ENCODE measurements at places on chromosomes 3 and 15. TPM values are rescaled to one million over a fixed set of nuclear protein-coding genes. Genes with fewer than 3 reads are reported as not detected.
A peak's percentile ranks its signal among the peaks of the same experiment; 100 is the strongest.

GRCh38 chr3:83122774-83123350 lies 1361.4 kb upstream of the GBE1 start:
- H3K4me3 ChIP-seq = no peak overlapping the region
- H3K27me3 ChIP-seq = no peaks in the 10 kb centered on the region
- no peak overlapping the region for H3K27ac ChIP-seq
- no peak for DNase-seq
- H3K4me1 ChIP-seq = no peaks in the 10 kb centered on the region

The VGLL3 gene
- total RNA-seq = 11.9 TPM

GRCh38 chr3:187264911-187265310 lies 26.6 kb downstream of the MASP1 start:
- H3K27ac ChIP-seq = peak overlapping the region; percentile 40
- no peaks in the 10 kb centered on the region for H3K27me3 ChIP-seq
- DNase-seq = no peak
- no peaks in the 10 kb centered on the region for H3K36me3 ChIP-seq
- H3K4me3 ChIP-seq = no peak overlapping the region

GRCh38 chr3:52721002-52721729 lies 15.3 kb downstream of the SPCS1 start:
- peaks cover 35% of the 10 kb centered on the region for H3K36me3 ChIP-seq
- no peak for DNase-seq
- no peaks in the 10 kb centered on the region for H3K4me1 ChIP-seq

The CLRN1 gene
- not detected for total RNA-seq

DNA sequence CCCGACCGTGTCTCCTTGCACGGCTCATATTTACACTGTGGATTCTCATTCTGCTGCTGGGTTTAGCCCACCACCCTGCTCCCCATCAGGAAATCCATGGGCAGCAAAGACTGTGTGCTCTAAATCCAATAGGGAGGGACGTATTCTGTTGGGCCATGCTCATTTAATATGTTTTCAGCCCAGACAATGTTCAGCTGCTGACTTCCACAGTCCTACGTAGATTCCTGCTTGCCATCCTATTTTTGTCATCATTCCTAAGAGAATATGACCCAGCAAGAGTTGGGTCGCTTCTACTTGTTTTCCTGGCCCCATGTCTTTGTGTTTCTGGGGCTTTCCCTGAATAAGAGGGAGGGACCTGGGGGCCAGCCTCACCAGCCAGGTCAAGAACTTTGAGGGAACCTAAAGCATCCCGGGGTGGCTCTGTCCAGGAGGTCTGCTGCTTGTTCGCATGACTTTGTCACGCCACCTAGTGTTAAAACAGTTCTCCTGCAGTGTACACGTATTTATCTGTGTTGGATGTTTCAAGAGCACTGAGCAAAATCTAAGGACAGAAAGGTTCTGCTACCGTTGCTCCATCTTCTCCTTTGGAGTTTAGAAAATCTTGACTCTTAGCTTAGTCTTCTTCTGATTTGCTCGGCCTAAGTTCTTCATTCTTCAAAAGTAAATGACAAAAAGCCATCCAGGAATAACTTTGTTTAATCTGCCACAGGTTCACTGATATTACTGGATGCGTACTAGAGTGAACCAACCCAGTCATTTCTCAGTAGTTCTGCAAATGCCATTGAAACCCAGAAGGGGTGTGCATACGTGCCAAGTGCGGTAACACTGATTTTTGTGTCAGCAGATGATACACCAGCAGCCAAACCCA lies 79.8 kb upstream of the NR2E3 start:
- no peaks in the 10 kb centered on the region for H3K27me3 ChIP-seq
- H3K27ac ChIP-seq = no peak overlapping the region
- DNase-seq = no peak
- H3K4me1 ChIP-seq = peaks cover 22% of the 10 kb centered on the region

DNA sequence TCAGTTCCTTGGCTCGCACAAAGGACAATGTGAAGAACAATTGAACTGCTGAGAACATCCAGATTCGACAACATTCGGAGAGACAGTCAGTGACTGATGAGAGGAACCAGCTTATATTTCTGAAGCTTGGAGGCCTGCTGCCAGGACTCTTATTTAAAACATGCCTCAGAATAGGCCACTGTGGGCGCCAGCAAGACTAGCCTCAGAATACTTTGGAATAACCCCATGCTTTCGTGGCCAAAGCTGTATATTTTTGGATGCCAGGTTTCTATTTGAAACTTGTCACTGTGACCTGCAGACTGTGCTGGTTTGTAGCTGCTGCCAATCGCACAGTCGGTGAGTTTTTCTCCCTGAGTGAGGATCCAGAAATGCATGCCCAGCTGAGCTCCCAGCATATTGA lies 129.9 kb upstream of the UBE3A start:
- no peaks in the 10 kb centered on the region for H3K36me3 ChIP-seq
- H3K4me3 ChIP-seq = no peak overlapping the region
- DNase-seq = no peak

DNA sequence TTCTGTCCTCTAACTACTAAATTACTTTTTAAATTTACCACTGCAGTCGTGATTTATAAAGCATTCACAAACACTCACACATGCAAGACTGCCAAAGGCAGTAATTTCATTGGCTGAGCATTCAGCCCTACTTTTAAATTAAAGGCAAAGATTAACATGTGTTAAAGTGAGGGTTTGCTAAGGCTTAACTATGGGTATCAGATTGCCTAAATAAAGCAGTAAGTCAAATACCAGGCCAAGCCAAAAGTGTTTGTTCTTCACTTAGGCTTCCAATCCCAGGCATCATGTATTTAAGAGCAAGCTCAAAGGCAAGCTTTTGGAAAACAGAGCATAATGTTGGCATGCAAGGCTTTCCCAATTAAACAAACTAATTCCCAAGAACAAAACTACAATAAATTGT lies 187.3 kb downstream of the SUCNR1 start:
- no peak overlapping the region for H3K27ac ChIP-seq
- H3K27me3 ChIP-seq = no peaks in the 10 kb centered on the region
- no peak overlapping the region for H3K4me3 ChIP-seq
- H3K36me3 ChIP-seq = no peaks in the 10 kb centered on the region
- peaks cover 11% of the 10 kb centered on the region for H3K4me1 ChIP-seq
- no peak for DNase-seq

GRCh38 chr3:138148503-138148902 lies 16.3 kb upstream of the A4GNT start:
- no peak for DNase-seq
- H3K36me3 ChIP-seq = no peaks in the 10 kb centered on the region
- H3K27ac ChIP-seq = no peak overlapping the region

The TRH gene
- 0.13 TPM for total RNA-seq

The MASP1 gene
- total RNA-seq = 1.4 TPM

DNA sequence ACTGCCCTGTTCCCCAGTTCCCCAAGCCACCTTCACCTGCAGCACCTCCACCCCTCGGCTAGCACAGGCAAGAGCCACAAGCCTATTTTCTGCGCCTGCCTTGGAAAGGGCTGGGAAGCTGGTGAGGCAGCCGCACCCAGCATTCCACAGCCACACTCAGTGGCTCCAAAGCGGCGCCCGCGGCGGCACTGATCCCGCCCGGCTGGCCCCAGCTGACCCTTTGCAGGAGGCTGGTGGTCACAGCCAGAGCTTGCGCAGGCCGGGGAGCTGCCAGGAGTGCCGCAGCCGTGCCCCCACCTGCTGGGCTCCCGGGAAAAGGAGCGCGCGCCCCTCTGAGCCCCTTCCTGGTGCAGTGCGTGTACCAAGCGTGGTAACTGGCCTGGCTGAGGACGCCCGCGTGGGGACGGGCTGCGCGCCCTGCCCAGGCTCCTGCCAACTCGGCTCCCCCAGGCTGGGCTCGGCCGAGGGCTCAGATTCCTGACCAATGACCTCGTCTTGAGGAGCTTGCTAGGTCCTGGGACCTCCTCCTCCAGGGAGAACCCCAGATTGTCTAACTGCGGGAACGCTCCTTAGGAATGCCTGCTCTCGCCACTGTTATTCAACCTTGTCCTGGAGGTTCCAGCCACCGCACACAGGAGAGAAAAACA lies 13.3 kb downstream of the GRAMD2A start:
- peak overlapping the region; percentile 40 for H3K4me3 ChIP-seq
- no peak overlapping the region for H3K27ac ChIP-seq
- peaks cover 15% of the 10 kb centered on the region for H3K27me3 ChIP-seq
- H3K36me3 ChIP-seq = no peaks in the 10 kb centered on the region
- H3K4me1 ChIP-seq = peaks cover 4% of the 10 kb centered on the region

The SSUH2 gene
- 1.3 TPM for total RNA-seq

DNA sequence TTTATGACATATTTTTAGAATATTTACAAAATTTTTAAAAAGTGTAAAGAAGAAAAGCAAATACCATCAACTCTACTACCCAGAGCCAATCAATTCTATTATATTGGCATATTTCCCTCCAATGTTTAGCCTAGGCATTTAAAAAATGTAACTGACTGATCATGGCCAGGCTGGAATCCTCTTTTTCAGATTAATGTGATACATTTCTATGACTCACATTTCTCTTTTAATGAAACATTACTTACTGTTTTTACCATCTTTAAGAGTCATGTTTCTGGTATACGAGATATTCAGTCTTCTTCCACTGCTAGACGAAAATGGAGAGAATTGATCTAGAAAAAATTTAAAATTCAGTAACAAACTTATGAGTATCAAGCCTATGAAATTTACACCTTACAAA lies 53.4 kb upstream of the DCUN1D1 start:
- H3K4me3 ChIP-seq = no peak overlapping the region
- DNase-seq = no peak
- H3K36me3 ChIP-seq = peaks cover 46% of the 10 kb centered on the region
- no peaks in the 10 kb centered on the region for H3K27me3 ChIP-seq

The ADGRG7 gene
- not detected for total RNA-seq

- no peaks in the 10 kb centered on the region for H3K27me3 ChIP-seq
- DNase-seq = no peak
- H3K4me1 ChIP-seq = no peaks in the 10 kb centered on the region
- H3K27ac ChIP-seq = no peak overlapping the region
Measured at GRCh38 chr3:173743516-173743915, 346.0 kb downstream of the NLGN1 start.

GRCh38 chr3:44802011-44802410 lies 40.4 kb downstream of the KIF15 start:
- H3K4me1 ChIP-seq = no peaks in the 10 kb centered on the region
- peaks cover 13% of the 10 kb centered on the region for H3K36me3 ChIP-seq
- no peaks in the 10 kb centered on the region for H3K27me3 ChIP-seq
- DNase-seq = no peak
- H3K4me3 ChIP-seq = no peak overlapping the region
- no peak overlapping the region for H3K27ac ChIP-seq

DNA sequence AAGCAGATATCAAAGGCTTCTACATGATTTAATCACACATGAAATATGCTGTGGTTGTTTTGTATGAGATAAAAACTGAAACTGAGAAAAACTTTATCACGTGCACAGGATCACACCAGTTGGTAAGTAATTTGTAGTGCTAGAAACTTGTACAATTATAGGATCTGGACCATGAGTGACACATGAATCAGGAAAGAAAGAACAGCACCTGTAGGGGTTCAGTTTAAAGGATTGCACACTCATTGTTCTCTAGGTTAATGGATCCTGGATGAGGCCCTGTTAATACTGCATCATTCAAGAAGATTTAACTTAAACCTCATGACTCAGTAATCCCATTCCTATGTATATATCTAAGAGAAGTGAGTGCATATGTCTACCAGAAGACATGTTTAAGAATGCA lies 87.9 kb downstream of the STT3B start:
- DNase-seq = no peak
- no peak overlapping the region for H3K4me3 ChIP-seq
- H3K27ac ChIP-seq = no peak overlapping the region
- no peaks in the 10 kb centered on the region for H3K27me3 ChIP-seq

The RAMAC gene
- 33.0 TPM for total RNA-seq

The SNTN gene
- total RNA-seq = not detected

The ACP3 gene
- total RNA-seq = 27.8 TPM

The GOLGA6C gene
- total RNA-seq = not detected

The ITIH1 gene
- total RNA-seq = not detected

GRCh38 chr3:128503164-128503651 lies 10.2 kb upstream of the GATA2 start:
- H3K36me3 ChIP-seq = peaks cover 47% of the 10 kb centered on the region
- H3K27ac ChIP-seq = no peak overlapping the region
- no peaks in the 10 kb centered on the region for H3K27me3 ChIP-seq

The KLHL25 gene
- 8.0 TPM for total RNA-seq

DNA sequence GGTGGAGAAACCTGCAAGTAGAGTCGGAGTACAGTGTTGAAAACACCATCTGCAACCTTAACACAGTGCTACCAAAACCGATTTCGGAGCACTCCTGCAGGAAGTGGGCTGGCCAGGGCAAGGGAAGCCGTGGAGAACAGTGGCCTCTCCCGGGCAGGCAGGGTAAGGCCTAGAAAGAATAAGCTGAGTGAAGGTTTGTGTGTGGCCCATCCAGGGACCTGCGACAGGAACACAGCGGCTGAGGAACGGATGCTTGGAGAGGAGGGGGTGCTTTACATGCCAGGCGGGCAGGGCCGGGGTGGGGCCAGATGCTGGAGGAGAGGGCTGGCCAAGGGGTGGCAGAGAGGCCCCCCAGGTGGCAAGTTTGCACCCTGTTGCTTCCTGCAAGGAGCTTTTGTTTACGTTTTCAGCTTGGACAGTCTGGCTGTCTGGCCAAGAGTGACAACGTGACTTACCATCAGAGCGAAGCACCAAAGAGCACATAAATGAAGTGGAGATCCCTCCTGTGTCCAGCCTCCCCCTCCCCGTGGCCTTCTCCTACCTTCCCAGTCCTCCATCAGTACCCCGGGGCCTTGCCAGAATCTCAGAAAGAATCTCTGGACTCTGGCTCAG lies 156.5 kb downstream of the PGPEP1L start:
- peaks cover 66% of the 10 kb centered on the region for H3K4me1 ChIP-seq
- no peaks in the 10 kb centered on the region for H3K27me3 ChIP-seq
- DNase-seq = peak; percentile 75
- H3K4me3 ChIP-seq = peak overlapping the region; percentile 82

DNA sequence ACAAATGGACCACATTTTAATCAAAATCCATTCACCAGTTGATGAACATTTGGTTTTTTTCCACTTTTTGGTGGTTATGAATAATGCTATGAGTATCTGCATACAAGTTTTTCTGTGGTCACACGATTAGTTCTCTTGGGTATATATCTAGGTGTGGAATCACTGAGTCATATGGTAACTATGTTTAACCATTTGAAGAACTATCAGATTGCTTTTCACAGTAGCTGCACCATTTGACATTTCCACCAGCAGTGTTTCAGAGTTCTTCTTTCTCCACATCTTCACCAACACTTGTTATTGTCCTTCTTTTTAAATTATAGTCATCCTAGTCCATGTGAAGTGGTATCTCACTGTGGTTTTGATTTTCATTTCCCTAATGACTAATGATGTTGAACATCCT lies 33.3 kb upstream of the ATG7 start:
- H3K27ac ChIP-seq = no peak overlapping the region
- peaks cover 4% of the 10 kb centered on the region for H3K4me1 ChIP-seq

The ASB14 gene
- not detected for total RNA-seq

DNA sequence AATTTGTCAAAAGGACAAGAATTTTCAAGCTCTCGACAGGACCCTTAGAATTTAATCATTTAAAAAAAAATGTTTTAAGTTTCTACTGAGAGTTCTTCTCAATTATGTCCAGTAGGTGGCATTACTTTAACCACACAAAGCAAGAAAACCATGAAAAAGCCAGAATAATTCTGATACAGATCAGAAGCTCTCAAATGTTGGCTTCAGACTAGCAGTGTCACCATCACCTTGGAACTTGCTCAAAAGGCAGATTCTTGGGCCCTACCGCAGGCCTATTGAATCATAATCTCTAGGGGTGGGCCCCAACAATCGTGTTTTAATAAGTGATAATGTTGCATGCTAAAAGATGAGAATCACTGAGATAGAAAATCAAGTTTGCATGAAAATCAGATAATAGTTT lies 99.5 kb upstream of the KCNMB2 start:
- no peak for DNase-seq
- H3K36me3 ChIP-seq = no peaks in the 10 kb centered on the region
- H3K27ac ChIP-seq = peak overlapping the region; percentile 6
- no peaks in the 10 kb centered on the region for H3K27me3 ChIP-seq
- peaks cover 38% of the 10 kb centered on the region for H3K4me1 ChIP-seq

The TMEM202 gene
- not detected for total RNA-seq

The GPR149 gene
- total RNA-seq = not detected
